ENCODE measurements at places on chromosomes 1 and 21. TPM values are rescaled to one million over a fixed set of nuclear protein-coding genes. Genes with fewer than 3 reads are reported as not detected.

GRCh38 chr1:6185151-6185550 lies 5.0 kb upstream of the CHD5 start:
- H3K36me3 ChIP-seq, result peaks cover 56% of the 10 kb centered on the region
- peaks cover 26% of the 10 kb centered on the region for H3K4me1 ChIP-seq
- H3K27me3 ChIP-seq, result peaks cover 15% of the 10 kb centered on the region
- no peak overlapping the region for H3K27ac ChIP-seq
- H3K4me3 ChIP-seq, result no peak overlapping the region
- DNase-seq, result no peak

GRCh38 chr1:61187352-61188086 lies 105.2 kb downstream of the NFIA start:
- H3K36me3 ChIP-seq, result no peaks in the 10 kb centered on the region
- H3K27ac ChIP-seq, result no peak overlapping the region
- H3K4me3 ChIP-seq, result no peak overlapping the region
- no peak for DNase-seq

- no peaks in the 10 kb centered on the region for H3K36me3 ChIP-seq
- H3K4me1 ChIP-seq, result no peaks in the 10 kb centered on the region
- no peak for DNase-seq
- H3K4me3 ChIP-seq, result no peak overlapping the region
These were observed 31.7 kb downstream of the ERICH3 start for GRCh38 chr1:74641876-74642275.

GRCh38 chr1:225441314-225442122 lies 13.7 kb upstream of the LBR start:
- peak overlapping the region; percentile 91 for H3K27ac ChIP-seq
- H3K27me3 ChIP-seq, result no peaks in the 10 kb centered on the region
- H3K36me3 ChIP-seq, result no peaks in the 10 kb centered on the region
- DNase-seq, result no peak
- peaks cover 27% of the 10 kb centered on the region for H3K4me1 ChIP-seq
- peak overlapping the region; percentile 53 for H3K4me3 ChIP-seq

- H3K27me3 ChIP-seq, result peaks cover 14% of the 10 kb centered on the region
- peaks cover 6% of the 10 kb centered on the region for H3K4me1 ChIP-seq
- no peak overlapping the region for H3K4me3 ChIP-seq
These were observed 9.6 kb downstream of the ZNF648 start for GRCh38 chr1:182051938-182052337.

The FAM163A gene
- not detected for total RNA-seq

- H3K27me3 ChIP-seq, result no peaks in the 10 kb centered on the region
- no peak for DNase-seq
- H3K4me3 ChIP-seq, result peak overlapping the region; percentile 18
- peaks cover 80% of the 10 kb centered on the region for H3K4me1 ChIP-seq
- no peaks in the 10 kb centered on the region for H3K36me3 ChIP-seq
These were observed 42.5 kb downstream of the CNST start for GRCh38 chr1:246608616-246609376.

DNA sequence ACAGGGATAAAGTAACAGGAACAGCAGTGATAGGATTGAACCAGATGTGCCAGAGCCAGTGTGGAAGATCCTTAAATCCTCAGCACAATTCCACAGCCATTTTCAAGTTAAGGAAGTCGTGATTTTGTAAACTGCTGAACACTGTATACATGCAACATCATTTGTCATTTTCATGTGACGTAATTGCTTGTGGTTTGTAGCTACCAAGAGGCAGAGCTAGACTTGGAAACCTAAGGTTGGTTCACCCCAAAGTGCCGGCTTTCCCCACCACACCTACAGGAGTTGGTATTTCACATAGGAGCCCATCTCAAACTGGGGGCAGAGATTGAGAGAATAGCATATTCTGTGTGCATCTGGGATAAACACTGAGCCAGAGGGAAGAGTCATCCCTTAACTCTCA lies 113.9 kb downstream of the CAPN8 start:
- peaks cover 5% of the 10 kb centered on the region for H3K27me3 ChIP-seq
- no peak overlapping the region for H3K4me3 ChIP-seq
- no peak for DNase-seq
- no peak overlapping the region for H3K27ac ChIP-seq
- H3K4me1 ChIP-seq, result peaks cover 6% of the 10 kb centered on the region
- H3K36me3 ChIP-seq, result peaks cover 10% of the 10 kb centered on the region

The PSMB2 gene
- 27.5 TPM for total RNA-seq

The SNX27 gene
- 33.3 TPM for total RNA-seq

DNA sequence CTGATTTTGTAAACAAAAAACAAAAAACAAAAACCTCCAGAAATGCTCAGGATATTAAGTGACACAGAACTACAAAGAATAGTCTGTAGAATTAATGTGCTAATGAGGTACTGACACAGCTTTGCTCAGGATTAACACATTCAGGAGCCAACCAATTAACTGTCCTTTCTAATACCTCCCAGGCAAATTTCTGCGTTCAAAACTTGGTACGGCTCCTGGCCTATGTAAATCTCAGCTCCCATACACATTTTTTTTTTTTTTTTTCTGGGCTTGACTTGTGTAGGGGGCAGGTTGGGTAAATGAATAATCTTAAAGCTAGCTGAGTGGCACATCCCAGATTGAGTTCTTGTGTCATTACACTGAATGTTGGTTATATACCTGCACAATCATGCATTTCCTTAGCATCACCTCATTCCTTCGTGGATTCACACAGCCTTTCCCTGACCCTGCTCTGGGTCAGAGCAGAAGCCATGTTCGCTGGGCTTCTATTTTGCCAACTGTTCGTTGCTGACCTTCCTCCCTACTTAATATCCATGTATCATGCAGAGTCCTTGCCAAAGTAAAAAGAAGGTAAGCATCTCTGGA lies 12.6 kb upstream of the IER5 start:
- no peak overlapping the region for H3K27ac ChIP-seq
- H3K27me3 ChIP-seq, result peaks cover 12% of the 10 kb centered on the region
- H3K36me3 ChIP-seq, result no peaks in the 10 kb centered on the region
- no peak overlapping the region for H3K4me3 ChIP-seq
- no peak for DNase-seq
- no peaks in the 10 kb centered on the region for H3K4me1 ChIP-seq

DNA sequence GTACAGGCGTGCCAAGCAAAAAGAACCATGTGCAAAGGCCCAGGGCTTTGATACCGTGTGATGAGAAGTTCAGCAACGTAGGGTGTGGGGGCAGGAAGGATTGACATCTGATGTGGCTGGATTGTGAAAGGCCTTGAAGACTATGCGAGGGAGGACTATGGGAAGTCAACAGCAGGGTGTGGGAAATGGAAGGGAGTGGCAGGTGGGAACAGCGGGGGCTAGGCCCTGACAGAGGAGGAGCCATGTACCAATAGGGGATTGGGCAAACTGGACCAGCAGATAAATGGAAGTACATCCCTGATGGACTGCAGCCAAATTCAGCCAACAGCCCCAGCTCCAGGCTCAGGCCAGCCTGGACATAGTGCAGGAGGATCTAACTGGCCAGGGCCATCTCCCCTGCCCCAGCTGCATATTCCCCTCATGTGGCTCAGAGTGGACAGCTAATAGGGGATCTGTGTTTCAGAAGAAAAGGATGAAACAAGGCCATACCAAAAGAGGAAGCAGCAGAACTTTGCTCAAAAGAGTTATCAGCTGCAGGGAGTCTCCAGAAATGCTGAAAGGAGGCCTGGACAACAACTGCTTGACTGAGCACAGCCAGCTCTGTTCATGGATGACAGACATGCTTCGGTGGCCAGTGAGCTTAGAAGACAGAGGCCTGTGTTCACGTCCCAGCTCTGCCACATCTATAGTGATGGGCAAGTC lies 140.2 kb upstream of the SGIP1 start:
- H3K36me3 ChIP-seq, result no peaks in the 10 kb centered on the region
- no peak overlapping the region for H3K27ac ChIP-seq
- peaks cover 7% of the 10 kb centered on the region for H3K4me1 ChIP-seq
- no peaks in the 10 kb centered on the region for H3K27me3 ChIP-seq

GRCh38 chr1:20884513-20884912 lies 97.4 kb upstream of the HP1BP3 start:
- no peaks in the 10 kb centered on the region for H3K4me1 ChIP-seq
- peaks cover 30% of the 10 kb centered on the region for H3K36me3 ChIP-seq
- H3K4me3 ChIP-seq, result no peak overlapping the region
- H3K27me3 ChIP-seq, result no peaks in the 10 kb centered on the region

GRCh38 chr1:100359139-100359538 lies 6.8 kb downstream of the CDC14A start:
- no peak for DNase-seq
- H3K27me3 ChIP-seq, result no peaks in the 10 kb centered on the region
- peak overlapping the region; percentile 22 for H3K27ac ChIP-seq
- H3K4me1 ChIP-seq, result peaks cover 79% of the 10 kb centered on the region

The TMEM201 gene
- total RNA-seq, result 9.2 TPM

The WDR64 gene
- 0.69 TPM for total RNA-seq

GRCh38 chr1:15915991-15916390 lies 59.9 kb downstream of the ZBTB17 start:
- no peak for DNase-seq
- peak overlapping the region; percentile 73 for H3K27ac ChIP-seq
- H3K4me1 ChIP-seq, result peaks cover 34% of the 10 kb centered on the region
- H3K36me3 ChIP-seq, result no peaks in the 10 kb centered on the region
- no peaks in the 10 kb centered on the region for H3K27me3 ChIP-seq

The CAPN8 gene
- not detected for total RNA-seq

- H3K27ac ChIP-seq, result no peak overlapping the region
- H3K27me3 ChIP-seq, result no peaks in the 10 kb centered on the region
- no peak overlapping the region for H3K4me3 ChIP-seq
These were observed 30.6 kb downstream of the FAF1 start for GRCh38 chr1:50929376-50929958.

DNA sequence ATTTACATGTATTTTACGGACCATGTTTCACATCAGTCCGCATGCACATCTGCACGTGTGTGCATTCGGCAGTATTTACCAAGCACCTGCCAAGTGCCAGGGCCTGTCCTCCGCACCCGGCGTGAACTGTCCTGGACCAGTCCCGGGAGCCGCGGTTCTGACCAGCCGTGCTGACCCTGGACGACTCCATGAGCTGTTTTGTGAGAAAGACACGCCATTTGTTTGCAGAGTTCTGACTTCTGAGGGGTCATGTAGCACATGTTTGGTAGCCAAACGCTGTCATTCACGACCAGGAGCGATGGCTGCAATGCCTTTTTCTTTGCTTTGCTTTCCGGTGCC lies 3.3 kb upstream of the OLIG2 start:
- H3K27me3 ChIP-seq, result peaks cover 96% of the 10 kb centered on the region
- H3K4me1 ChIP-seq, result peaks cover 58% of the 10 kb centered on the region
- no peak overlapping the region for H3K27ac ChIP-seq
- peak overlapping the region; percentile 54 for H3K4me3 ChIP-seq
- no peaks in the 10 kb centered on the region for H3K36me3 ChIP-seq

DNA sequence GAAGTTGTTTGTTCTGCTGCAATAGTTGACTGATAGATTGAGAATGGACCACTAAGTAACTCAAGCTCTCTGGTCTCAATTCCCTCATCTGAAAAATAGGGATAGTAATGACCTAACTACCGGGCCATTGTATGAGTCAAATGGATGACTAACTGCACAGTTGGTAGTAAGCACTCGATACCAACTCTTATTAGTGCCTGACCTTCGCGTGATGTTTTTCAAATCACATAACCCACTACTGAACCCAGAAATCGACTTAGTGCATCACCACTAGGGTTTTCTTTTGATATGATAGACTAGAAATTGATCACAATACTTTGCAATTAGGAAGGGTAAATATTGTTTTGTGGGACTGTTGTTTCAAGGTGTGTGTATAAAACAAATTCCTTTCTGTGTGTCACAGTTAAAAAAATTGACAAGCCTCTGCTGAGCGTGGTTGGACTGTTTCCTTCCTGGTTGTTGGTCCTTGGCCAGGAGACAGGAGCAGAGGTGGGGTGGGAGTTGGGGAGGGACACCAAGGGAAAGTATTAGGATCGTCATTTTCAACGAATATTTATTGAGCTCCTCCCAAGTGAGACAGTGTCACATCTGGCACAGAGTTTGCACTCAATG lies 54.0 kb upstream of the LRP8 start:
- H3K4me1 ChIP-seq, result peaks cover 8% of the 10 kb centered on the region
- no peak overlapping the region for H3K4me3 ChIP-seq
- no peak for DNase-seq
- H3K36me3 ChIP-seq, result peaks cover 2% of the 10 kb centered on the region

The RNASEL gene
- 20.8 TPM for total RNA-seq

- H3K4me3 ChIP-seq, result peak overlapping the region; percentile 98
- no peaks in the 10 kb centered on the region for H3K27me3 ChIP-seq
- H3K36me3 ChIP-seq, result peaks cover 5% of the 10 kb centered on the region
- H3K4me1 ChIP-seq, result peaks cover 70% of the 10 kb centered on the region
- peak overlapping the region; percentile 97 for H3K27ac ChIP-seq
- peak; percentile 78 for DNase-seq
These were observed 3.9 kb upstream of the DENND2D start for GRCh38 chr1:111204201-111204982.

- H3K4me3 ChIP-seq, result peak overlapping the region; percentile 80
- peak; percentile 73 for DNase-seq
- no peaks in the 10 kb centered on the region for H3K27me3 ChIP-seq
- peaks cover 10% of the 10 kb centered on the region for H3K4me1 ChIP-seq
These were observed 12.5 kb downstream of the CHML start for GRCh38 chr1:241627453-241628259.

The LRRC8C gene
- 52.2 TPM for total RNA-seq

DNA sequence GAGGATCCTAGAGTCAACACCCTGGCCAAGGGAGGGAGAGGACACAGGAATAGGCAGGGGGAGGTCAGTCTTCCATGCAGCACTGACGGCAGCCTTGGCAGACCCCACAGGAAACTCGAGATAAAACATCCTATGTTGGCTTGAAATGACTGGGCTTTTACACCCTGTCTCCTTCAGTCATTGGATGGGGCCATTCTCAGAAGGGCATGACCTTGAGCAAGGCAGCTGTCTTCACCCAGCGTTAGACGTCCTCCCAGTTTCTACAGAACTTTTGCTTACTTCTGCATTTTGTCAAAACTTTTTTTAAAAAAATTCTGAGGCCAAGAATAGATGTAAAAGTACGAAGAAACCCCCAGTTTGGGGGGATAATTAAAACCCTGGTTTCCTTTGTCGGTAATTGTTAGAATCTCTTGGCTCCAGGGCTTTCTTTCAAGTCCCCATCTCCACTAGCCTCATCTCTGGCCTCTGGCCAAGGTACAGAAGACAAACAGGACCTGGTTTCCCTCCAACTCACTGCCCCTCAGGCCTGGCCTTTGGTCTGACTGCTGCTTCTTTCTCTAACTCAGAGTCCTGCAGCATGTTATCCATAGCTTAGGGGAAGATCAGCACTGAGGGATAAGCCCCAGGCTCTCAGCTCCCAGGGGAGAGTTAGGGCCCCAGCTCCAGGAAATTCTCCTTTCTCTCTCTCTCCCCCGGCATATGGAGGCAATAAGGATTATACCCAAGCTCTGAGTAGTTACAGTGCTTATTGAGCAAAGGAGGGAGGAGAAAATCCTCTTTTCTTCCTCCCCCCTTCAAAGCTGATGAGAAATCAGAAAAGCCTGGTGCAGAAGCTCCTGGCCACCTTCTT lies 51.6 kb upstream of the KCND3 start:
- DNase-seq, result no peak
- H3K4me1 ChIP-seq, result no peaks in the 10 kb centered on the region
- H3K27ac ChIP-seq, result no peak overlapping the region
- H3K36me3 ChIP-seq, result no peaks in the 10 kb centered on the region
- H3K27me3 ChIP-seq, result peaks cover 5% of the 10 kb centered on the region

GRCh38 chr1:22636353-22636752 lies at the start of gene C1QA:
TSS of gene C1QA (plus strand) at chr1:22636628. CDS start at chr1:22637617, 989 bp downstream.
- no peak within 1 kb of the TSS for H3K4me3 ChIP-seq
- no peak for DNase-seq
- H3K27me3 ChIP-seq, result peaks cover 47% of the 10 kb centered on the region
- H3K4me1 ChIP-seq, result no peaks in the 10 kb centered on the region
- H3K27ac ChIP-seq, result peak within 1 kb of the TSS; percentile 58
- H3K36me3 ChIP-seq, result no peaks in the 10 kb centered on the region
